Stimulated activated naive CD8-positive, alpha-beta T cell treated with anti-CD3 and anti-CD28 coated beads, Interleukin-15, Interleukin-2, amounts not matched to agents 100 U/mL and 50 U/mL, for 24 hours (primary cell): ENCODE measurements at places on chromosomes 1 and 21.

- DNase-seq: no peak
These were observed 32.1 kb downstream of the MX1 start for GRCh38 chr21:41458121-41458520.

DNA sequence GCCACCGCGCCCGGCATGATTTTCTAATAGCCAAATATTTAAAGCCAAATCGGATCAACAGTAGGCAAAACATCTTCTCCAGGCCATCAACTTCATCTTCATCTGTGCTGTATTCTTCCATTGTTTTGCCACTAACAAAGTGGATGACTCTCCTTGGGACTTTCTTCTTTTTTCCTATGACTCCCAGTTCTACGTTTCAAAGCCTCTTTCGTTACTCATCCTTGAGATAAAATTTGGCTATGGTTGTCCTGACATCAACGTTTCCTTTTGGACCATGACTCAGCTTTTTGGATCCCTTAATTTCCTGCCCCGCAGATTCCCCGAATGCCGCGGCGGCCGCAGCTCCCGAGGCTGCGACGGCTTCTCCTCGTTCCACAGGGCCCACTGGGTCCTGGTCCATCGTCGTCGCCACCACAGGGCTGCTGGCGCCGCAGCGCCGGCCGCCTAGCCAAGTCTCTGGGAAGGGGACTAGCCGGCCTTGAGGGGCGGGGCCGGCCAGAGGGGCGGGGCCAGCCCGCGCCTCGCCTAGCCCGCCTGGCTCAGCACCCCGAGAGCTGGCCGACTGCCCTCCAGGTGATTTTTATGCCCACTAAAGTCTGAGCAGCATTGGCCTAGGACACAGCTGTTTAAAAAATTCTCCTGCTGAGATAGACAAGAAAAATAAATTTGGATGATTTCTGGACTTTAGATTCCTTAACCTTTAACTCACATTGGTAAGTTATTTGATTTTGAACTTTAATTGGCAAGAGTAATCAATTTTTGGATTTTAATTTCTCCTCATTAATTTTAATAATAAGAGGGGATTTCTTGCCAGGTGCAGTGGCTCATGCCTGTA lies 93.9 kb downstream of the ADCY10 start:
- peak; percentile 40 for DNase-seq

GRCh38 chr1:184755226-184756065 lies 788 bp upstream of the EDEM3 start:
- DNase-seq: peak; percentile 24

GRCh38 chr1:158649052-158649451 lies 37.5 kb downstream of the SPTA1 start:
- DNase-seq: no peak

DNA sequence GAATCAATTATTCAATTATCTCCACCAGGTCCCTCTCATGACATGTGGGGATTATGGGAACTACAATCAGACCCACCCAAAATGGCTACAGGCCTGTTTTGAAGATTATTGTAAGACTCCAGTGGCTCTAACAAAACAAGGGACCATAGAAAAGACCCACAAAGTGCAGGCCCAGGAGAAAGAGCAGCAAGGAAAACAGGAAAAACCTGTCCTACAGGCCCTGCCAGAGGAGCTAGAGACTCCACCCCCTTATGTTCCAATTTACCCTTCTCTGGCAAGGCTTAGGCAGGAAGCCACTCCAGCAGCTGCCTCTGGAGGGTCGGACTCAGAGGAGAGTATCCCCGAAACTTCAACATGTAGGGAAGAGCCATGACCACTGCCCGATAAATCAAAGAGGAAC lies 96.5 kb downstream of the LIPI start:
- no peak for DNase-seq

DNA sequence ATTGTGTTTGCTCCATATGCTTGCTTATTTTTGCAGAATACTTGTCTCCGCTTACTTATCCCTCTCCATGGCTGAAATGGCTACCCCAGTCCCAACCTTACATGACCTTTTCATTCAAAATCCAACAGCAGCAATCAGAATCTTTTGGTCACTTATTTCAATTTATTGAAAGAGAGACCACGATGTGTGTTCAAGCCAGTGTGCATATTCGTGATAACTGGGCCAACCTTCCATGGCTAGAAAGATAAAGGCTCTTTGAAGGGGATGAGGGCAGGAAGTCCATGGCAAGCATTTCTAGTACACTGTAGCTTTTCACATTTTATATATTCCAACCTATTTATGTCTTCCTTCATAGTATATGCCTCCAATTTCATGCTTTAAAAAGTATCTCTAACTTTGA lies 23.1 kb downstream of the HSD11B1 start:
- DNase-seq: no peak

- no peak for DNase-seq
These were observed 89.1 kb upstream of the WDR26 start for GRCh38 chr1:224523676-224524075.

DNA sequence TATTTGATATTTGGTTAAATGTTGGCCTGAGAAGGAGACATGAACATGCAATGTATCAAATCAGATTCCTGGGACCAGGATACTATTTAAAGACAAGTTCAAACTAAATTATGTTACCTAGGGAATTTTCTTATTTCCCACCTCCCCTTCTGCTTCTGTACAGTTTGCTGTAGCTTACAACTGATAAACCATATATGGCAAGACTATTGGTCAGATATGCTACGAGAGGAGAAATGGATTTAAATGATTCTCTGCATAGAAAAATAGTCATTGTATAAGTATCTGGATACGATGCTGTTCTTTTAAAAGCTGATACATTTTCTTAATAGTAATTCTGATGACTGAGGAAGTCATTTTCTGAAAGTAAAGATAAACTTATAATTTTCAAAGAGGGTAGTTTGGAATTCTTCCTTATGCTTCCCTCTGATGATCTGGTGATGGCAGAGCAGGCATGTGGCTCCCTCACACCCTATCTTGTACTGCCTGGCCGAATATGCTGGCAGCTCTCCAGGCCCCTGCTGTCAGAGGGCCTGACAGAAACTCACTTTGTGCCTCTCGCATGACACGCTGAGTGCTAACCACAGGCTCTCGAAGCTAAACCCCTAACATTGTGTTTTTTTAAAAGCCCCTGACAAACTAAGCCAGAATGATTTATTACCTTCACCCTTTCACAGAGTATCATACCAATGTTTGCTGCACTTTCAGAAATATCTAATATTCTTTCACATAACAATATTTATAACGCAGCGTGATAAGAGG lies 19.4 kb downstream of the RRP15 start:
- no peak for DNase-seq

GRCh38 chr1:56330391-56331026 lies 248.9 kb downstream of the PLPP3 start:
- DNase-seq: no peak

DNA sequence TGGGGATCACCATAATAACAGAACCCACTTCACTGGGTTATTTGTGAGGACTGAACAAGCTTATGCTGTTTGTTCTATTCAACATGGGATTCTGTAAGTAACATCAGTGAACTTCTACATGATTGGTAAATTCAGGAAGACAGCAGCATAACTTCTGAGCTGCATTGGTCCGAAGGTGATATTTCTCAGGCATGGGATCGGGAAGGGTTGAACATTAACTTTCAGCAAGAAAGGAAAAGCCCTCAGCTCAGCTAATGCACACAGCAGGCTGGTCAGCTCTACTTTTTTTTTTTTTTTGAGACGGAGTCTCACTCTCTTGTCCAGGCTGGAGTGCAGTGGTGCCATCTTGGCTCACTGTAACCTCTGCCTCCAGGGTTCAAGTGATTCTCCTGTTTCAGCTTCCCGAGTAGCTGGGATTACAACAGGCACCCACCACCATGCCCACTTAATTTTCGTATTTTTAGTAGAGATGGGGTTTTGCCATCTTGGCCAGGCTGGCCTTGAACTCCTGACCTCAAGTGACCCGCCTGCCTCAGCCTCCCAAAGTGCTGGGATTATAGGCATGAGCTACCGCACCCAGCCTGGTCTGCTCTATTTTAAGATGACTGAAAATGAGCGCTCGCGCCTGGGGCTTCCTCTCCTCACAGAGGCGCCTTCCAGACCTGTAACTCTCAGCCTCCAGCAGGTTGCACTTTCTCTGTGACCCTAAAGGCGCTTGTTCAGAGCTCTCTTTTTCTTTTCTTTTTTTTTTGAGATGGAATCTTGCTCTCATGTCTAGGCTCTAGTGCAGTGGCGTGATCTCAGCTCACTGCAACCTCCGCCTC lies 42.2 kb downstream of the ECE1 start:
- DNase-seq: no peak

DNA sequence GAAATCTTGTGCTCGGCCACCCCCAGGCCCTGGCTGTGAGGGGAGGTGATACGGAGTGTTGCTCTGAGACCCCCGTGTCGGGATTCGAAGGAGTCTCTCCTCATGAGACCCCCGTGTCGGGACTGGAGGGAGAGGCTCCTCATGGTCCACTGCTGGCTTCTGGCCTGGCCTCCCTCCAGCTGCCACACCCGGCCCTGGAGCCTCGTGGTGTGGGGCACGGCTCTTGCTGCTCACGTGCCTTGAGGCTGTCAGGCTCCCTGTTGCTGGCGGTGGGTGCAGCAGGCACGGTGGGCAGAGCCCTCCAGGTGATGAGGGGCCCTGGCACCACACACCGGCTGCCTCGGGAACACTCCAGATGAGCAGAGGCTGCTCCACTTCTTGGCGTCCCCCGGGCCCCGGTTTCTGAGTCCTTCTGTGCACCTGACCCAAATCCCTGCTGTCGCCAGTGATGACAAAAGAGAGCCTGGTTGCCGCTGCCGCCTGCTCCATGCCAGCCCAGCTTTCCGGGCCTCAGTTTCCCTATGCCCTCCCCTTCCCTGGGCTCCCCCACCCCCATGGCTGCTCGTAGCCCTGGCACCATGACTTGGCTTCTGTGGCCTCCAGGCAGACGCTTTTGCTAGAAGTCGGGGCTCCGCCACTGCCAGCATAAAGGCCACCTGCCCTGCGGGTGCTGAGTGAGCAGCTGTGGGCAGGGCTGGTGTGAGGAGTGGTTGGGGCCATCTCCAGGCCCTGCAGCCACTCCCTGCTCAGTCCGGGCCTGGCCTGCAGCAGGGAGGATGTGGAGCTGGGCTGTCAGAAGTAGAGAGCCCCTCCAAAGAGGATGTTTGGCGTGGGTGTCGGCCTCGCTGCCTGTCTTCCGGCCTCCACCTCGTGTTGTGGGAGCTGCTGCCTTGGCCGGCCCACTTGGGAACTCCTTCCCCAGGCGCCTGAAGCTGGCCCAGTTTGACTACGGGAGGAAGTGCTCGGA lies 11.8 kb downstream of the TMEM240 start:
- no peak for DNase-seq

GRCh38 chr1:31218705-31219104 lies 21.0 kb downstream of the NKAIN1 start:
- no peak for DNase-seq

GRCh38 chr1:72051538-72051937 lies 230.8 kb downstream of the NEGR1 start:
- DNase-seq: no peak

DNA sequence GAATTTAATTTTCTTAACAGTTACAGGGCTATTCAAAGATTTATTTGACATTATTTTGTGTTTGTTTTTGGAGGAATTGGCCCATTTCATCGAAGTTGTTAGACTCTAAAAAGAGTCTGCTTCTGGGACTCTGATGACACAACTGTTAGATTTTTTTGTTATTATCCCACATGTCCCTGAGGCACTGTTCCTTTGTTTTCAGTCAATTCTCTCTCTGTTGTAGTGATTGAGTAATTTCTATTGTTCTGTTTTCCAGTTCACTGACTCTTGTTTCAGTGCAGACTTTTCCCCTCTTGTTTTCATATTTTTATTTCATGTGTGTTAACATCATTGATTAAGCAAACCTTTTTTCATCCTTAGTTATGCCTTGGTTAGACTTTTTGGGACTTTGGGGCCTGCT lies 325.0 kb downstream of the ZNF326 start:
- no peak for DNase-seq

GRCh38 chr1:198276241-198276640 lies 119.4 kb downstream of the NEK7 start:
- DNase-seq: no peak

DNA sequence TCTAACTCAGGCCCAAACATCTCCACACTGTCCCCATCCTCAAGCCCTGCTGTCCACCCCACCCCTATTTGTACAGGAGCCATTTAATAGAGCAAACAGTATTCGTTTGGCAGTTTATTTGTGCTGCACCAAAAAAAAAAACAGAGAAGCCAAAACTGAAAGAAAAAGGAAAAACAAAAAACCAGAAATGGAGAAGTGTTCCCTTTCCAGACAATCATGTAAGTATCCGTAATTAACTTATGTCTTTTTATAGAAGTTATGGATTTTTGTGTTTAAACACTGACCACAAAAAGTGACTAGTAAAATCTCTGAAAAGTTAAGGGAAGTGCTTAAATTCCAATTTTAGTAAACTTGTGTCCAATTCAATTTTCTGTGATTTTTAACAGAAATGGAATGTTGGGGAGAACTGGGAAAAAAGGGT lies 40.4 kb upstream of the ZBTB18 start:
- DNase-seq: no peak

- peak; percentile 82 for DNase-seq
These were observed 22.8 kb downstream of the LHX4 start for GRCh38 chr1:180252638-180253536.

DNA sequence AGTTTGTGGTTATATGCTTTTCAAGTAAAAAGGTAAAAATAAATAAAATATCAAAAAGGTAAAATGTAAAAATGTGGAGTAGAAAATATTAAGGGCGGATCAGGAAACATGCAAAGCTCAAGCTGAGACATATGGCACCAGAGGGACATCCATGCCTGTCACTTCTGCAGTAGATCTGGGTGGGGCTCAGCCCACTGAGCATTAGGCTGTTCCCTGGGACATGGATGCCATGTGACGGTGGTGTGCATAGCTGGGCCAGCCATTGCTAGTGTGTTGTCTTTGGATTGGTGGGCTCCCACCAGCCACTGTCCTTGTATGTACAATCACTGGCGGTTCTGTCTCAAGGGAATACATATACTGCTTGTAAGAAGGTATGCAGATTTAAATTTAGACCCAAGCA lies 3.0 kb downstream of the TTC13 start:
- no peak for DNase-seq

GRCh38 chr1:172977296-172978017 lies 73.3 kb downstream of the TNFSF18 start:
- no peak for DNase-seq

- DNase-seq: no peak
These were observed 70.7 kb downstream of the CAPZB start for GRCh38 chr1:19414515-19415121.

DNA sequence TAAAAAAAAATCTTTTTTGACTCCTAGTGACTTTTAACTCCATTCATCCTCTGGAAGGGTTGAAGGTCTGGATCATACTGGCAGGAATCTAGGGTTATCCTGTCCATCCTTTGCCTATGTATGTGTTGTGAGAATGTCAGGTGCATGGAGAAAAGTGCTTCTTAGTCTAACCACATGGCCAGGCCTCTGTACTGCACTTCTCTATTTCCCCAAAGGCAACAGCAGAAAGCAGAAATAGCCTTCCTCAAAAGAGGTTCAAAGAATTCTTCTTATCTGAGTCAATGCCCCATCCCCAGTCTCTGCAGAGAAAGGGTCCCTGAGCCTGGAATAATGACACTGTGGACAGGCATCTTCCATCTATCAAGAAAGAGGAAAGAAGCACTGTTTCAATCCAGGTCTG lies 85.7 kb upstream of the CD34 start:
- DNase-seq: no peak
